ENCODE measurements at places on chromosomes 5 and 9.

- peak; percentile 21 for DNase-seq
- no peak overlapping the region for H3K4me3 ChIP-seq
- no peaks in the 10 kb centered on the region for H3K36me3 ChIP-seq
- H3K27me3 ChIP-seq = no peaks in the 10 kb centered on the region
Measured at GRCh38 chr5:42956551-42956950, 83.6 kb downstream of the ANXA2R start.

- DNase-seq = no peak
- H3K4me3 ChIP-seq = no peak overlapping the region
- no peak overlapping the region for H3K27ac ChIP-seq
- H3K27me3 ChIP-seq = no peaks in the 10 kb centered on the region
Measured at GRCh38 chr5:6553972-6554371, 78.9 kb downstream of the NSUN2 start.

DNA sequence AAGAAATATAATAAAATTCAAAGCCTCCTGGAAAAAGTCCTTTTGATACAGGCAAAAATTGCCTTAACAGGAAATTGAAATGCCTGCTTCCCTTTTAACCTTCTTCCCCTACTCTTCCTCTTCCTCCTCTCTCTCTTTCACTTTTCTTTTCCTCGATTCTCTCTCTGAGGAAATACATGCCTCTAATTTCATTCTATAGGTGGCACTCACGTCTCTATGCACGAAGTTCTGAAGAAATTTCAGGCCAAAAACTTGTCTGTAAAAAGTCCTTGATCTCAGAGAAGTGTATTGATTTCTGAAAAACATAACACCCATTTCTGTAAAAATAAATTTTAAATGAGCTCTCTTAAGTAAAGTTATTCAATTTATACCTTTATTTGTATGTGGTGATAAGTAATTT is 371.7 kb upstream of the IRX4 start:
- H3K27me3 ChIP-seq = no peaks in the 10 kb centered on the region
- H3K4me3 ChIP-seq = no peak overlapping the region
- no peaks in the 10 kb centered on the region for H3K4me1 ChIP-seq
- H3K27ac ChIP-seq = no peak overlapping the region
- no peaks in the 10 kb centered on the region for H3K36me3 ChIP-seq
- DNase-seq = no peak

DNA sequence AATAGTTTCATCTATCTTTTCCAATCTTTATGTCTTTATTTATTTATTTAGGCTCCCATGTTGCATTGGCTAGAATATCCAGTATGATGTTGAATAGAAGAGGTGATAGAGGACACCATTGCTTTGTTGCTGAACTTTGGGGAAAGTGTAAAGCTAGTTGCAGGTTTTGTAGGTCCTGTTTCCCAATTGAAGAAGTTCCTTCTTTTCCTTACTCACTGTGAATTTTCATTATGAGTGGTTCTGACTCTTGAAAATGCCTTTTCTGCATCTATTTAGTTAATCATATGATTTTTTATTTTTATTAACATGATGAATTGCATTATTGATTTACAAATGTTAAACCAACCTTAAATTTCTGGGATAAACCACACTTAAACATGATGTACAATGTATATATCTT is 58.9 kb upstream of the NR3C1 start:
- no peaks in the 10 kb centered on the region for H3K27me3 ChIP-seq
- no peak overlapping the region for H3K27ac ChIP-seq
- peaks cover 3% of the 10 kb centered on the region for H3K4me1 ChIP-seq
- no peaks in the 10 kb centered on the region for H3K36me3 ChIP-seq
- H3K4me3 ChIP-seq = no peak overlapping the region

- no peaks in the 10 kb centered on the region for H3K36me3 ChIP-seq
- no peak for DNase-seq
- no peaks in the 10 kb centered on the region for H3K4me1 ChIP-seq
- no peak overlapping the region for H3K4me3 ChIP-seq
- H3K27ac ChIP-seq = no peak overlapping the region
- H3K27me3 ChIP-seq = no peaks in the 10 kb centered on the region
Measured at GRCh38 chr5:24245821-24246220, 399.0 kb downstream of the CDH10 start.

- peaks cover 55% of the 10 kb centered on the region for H3K4me1 ChIP-seq
- DNase-seq = peak; percentile 91
- H3K4me3 ChIP-seq = peak overlapping the region; percentile 36
- peaks cover 14% of the 10 kb centered on the region for H3K36me3 ChIP-seq
Measured at GRCh38 chr9:136225748-136226679, 19.6 kb downstream of the QSOX2 start.

- H3K36me3 ChIP-seq = no peaks in the 10 kb centered on the region
- no peak for DNase-seq
- H3K4me3 ChIP-seq = no peak overlapping the region
- H3K27me3 ChIP-seq = no peaks in the 10 kb centered on the region
- H3K4me1 ChIP-seq = no peaks in the 10 kb centered on the region
- no peak overlapping the region for H3K27ac ChIP-seq
Measured at GRCh38 chr9:78510035-78510434, 213.1 kb downstream of the PSAT1 start.
